ENCODE measurements at places on chromosomes 7 and 10.

GRCh38 chr7:155164316-155164715 lies 94.2 kb downstream of the HTR5A start:
- DNase-seq: no peak

- DNase-seq: no peak
Measured at GRCh38 chr10:693506-693905, 4.0 kb upstream of the DIP2C start.

DNA sequence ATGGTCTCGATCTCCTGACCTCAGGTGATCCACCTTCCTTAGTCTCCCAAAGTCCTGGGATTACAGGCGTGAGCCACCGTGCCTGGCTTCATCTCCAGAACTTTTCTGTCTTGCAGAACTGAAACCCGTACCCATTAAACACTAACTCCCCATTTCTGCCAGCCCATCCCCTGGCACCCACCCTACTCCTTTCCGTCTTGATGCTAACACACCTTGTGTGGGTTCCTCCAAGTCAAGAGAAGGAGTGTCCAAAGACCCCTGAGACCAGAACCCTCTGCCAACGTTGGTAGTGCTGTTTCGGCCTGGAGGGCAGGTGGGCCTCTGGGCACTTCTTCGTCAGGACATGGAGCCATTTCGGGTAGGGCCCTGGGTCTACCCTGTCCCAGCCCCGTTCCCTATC lies 83.6 kb downstream of the MGMT start:
- no peak for DNase-seq

GRCh38 chr7:150914196-150914595 lies 61.9 kb downstream of the AOC1 start:
- no peak for DNase-seq

DNA sequence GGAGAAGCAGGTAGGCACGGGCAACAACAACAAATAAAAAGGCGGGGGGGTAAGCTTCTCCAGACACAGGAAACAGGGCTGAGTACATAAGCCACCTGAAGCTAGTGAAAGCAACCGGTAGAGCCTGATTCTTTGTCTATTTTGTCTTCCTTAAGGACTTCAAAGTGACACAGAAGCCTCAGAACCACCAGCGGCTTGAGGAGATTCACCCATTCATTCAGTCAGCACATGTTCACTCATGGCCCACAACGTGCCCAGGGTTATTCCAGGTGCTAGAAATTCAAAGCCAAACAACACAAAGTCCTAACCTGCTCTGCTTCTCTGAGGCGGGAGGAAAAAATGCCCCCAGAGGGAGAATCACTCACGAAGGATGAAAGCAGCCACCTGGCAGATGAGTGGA lies 69.3 kb upstream of the C7orf33 start:
- DNase-seq: no peak

DNA sequence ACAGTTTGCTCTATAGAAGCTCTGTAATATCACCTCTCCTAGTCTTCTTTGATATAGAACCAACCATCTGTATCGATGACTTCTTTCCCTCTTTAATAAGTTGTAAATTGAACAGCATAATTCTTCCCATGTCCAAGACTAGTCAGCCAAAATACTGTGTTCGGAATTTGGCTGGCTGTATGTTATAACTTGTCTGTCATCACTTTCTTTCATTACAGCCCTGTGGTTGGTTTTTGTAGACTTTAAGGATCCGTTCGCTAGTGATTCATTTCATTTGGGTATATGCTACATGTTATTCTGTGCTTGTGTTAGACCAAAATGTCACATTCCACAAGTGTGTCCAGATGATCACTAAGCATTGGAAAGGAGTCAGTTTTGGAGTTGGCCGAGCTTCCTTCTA lies 155.4 kb upstream of the ITGB1 start:
- no peak for DNase-seq

- DNase-seq: no peak
Measured at GRCh38 chr10:119500123-119500795, 42.3 kb downstream of the RGS10 start.

DNA sequence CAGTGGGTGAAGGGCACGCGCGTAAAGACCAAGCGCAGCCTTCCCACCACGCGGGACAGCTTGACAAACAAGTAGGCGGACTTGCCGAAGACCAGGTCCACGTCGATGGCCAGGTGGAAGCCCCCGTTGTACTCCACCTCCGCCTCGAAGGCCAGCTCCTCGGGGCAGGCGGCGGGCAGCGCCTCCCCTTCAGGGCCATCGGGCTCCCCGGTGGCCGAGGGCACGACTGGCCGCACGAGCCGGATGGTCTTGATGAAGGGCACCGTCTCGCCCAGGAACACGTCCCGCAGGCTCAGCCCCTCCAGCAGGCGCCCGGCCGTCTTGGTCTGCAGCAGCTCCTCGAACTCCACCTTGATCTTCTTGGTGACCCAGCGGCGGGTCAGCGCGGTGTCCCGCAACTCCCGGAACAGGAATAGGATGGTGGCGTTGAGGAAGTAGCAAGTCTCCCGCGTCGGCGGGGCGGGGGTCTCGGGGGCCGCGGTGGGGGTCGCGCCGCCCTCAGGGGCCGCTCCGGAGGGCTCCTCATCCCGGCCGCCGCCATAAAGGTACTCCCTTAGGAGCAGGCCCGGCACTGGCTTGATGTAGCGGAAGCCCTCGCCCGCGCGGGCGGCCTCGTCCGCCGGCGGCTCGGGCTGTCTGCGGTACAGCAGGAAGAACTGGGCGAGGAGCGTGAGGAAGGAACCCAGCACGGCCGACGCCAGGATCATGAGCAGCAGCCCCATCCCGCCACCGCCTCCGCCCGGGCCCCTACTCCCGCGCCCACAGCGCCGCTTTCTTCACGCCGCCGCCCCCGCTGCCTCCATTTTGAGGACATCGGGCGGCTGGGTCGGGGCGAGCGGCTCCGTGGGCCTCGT lies 507 bp downstream of the PDZD8 start:
- peak; percentile 53 for DNase-seq

GRCh38 chr10:35226507-35226906 lies 99.9 kb downstream of the CREM start:
- no peak for DNase-seq

GRCh38 chr7:141558544-141559183 lies 7.5 kb downstream of the AGK start:
- DNase-seq: peak; percentile 89

DNA sequence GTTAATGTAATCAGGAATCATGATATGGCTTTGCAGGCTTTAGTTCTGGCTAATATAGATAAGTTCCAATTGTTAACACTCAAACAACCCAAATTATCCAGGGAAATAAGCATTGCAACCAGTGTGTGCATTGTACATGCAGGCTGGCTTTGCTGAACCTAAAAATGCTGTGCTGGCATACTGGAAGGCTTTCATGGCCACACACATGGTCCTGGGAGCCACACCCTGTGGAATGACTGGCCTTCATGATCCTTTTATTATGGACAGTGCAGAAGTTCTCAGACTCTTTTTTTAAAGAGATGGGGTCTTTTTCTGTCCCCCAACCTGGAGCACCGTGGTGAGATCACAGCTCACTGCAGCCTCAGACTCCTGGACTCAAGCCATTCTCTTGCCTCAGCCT lies 5.0 kb downstream of the ELMO1 start:
- DNase-seq: no peak

- DNase-seq: no peak
Measured at GRCh38 chr10:13844651-13845050, 257.9 kb downstream of the PRPF18 start.

DNA sequence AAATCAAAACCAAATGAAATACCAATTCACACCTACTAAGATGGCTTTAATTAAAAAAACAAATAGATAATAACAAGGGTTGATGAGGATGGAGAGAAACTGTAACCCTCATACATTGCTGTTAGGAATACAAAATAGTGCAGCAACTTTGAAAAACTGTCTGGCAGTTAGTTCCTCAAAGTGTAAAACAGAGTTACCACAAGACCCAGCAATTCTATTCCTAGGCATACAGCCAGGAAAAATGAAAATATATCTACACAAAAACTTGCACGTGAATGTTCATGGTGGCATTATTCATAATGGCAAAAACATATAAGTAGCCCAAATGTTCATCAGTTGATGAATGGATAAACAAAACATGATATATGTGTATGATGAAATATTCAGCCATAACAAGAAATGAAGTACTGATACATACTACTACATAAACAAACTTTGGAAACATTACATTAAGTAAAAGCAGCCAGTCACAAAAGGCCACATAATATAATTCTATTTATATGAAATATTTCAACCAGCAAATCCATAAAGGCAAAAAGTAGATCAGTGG lies 83.5 kb downstream of the BRAF start:
- DNase-seq: no peak

DNA sequence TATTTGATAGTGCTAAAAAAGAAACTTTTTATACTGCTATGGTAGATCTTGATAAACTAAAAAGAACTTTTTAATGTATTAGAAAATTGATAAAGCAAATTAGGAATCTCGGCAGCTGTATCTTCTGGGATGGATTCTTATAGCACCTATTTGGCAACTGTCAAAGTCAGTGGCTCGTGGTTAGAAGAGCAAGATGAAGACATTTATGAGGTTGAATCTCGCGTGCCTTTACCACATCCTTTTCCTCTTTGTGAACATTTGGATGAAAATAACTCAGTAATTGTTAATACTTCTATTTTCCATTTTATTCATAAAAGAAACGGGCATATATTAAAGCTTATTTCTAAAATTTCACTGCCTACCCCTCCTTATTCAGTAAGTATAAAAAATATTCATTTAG lies 76.2 kb downstream of the CYP51A1 start:
- DNase-seq: peak; percentile 36

- DNase-seq: no peak
Measured at GRCh38 chr7:34011017-34011695, 105.8 kb downstream of the BMPER start.

GRCh38 chr10:33006342-33006887 lies 48.4 kb upstream of the ITGB1 start:
- DNase-seq: no peak

DNA sequence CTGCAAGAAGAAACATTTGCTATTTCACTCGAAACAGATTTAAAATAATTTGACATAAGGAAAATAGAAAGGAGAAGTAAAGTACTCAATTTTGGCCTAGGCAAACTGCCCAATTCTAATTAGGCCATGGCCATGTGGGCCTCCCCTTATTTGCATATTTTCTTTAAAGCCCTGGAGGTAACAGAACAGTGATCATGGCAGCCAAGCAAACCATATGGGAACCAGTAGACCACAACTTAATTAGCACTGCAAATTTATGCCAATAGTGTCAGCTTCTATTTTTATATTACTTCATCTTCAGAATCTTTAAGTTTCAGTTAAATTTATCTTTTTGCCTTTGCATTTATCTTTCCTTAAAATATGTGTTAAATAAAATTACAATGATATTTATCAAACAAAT lies 63.3 kb upstream of the THSD7A start:
- no peak for DNase-seq

DNA sequence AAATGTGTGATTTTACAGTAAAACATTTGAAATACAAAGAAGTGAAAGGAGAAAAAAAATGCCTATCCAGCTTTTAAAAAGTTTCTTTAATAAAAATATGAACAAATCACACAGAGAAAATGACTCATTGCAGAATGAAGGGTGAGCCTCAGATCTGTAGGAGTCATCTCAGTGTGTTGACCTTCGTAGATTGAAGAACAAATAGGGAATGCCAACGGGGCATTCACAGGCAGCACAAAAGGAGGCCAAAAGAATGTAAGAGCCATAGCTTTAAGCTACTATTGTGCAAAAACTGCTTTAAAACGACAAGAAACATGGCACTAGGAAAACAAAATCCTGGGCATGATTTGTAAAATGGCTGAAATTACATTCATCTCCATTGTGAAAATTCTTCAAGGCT lies 782.7 kb upstream of the CELF2 start:
- no peak for DNase-seq

DNA sequence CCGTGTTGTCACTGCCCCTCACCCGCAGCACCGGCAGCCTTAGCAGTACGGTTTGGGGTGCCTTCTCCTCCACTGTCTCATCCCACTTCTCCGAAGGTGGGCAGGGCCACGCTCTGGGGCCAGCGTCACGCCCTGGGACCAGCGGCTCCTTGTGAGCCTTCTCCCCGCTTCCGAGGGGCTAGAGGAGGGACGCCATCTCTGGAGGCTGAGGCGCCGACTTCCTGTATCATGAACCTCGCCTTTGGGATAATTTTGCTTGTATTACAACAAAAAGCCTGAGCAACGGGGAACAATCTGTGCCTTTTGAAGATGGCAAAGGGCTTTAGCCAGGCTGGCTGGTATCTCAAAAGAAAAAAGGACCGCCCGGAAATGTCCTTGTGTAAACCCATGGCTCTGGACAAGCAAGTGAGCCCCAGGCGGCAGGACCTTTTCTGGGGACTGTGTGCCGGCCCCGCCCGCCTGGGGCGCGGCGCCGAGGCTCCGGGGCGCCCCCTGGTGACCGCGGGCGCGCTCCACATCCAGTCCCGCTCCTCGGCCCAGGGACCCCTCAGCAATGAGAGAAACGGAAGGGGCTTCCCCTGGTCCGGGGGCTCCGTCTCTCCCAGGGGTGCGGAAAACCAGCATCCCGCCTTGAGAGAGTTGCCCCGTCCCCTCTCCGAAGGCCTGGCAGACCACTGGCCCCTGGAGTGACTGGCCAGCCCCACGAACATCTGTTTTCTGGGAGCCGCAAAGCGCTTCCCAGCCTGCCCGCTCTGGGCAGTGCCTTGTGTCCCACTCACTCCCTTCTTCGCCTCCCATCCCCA lies 3.8 kb downstream of the DEPP1 start:
- DNase-seq: peak; percentile 45

DNA sequence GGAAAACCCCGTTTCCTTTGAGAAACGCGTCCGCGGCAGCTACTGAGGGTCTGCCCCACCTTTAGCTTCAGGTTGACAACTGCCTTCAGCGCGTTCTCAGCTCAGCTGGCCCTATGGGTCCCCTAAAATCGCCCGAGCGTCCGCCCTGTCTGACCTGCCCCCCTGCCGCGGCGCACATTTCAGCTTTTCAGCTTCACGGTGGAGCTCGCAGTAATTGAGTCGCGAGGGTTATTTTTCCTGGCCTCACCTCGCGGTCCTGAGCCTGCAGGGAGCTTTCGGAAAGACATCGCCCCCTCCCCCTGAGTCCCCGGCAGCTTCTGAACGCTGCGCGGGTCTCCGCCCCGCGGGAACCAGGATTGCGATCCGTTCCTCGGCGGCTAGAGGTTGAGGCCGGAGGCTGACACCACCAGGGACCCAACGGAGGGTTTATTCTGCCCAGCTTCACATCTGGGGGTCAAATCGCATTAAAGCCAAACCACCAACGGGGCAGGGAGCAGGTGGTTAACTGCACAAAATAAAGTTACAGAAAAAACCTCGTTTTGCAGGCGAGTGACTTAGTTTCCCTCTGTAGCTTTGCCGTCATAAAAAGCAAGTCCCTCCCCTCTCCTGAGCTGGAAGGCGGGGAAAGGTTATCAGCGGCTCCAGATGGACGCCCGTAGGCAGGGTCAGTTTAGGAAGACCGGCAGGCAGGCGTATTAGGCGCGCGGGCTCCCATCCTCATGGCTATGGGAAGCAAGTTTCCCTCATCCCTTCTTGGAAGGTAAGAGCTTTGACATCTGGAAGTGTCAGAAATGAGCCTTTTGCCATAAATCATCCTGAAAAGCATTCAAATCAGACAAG lies 11.0 kb downstream of the TWIST1 start:
- DNase-seq: no peak

- no peak for DNase-seq
Measured at GRCh38 chr10:60006062-60006461, 99.7 kb upstream of the CCDC6 start.

All from T-helper 1 cell (primary cell).